Progenitor cell of endocrine pancreas (in vitro differentiated cells): ENCODE measurements at places on chromosomes 12 and 14. TPM values are rescaled to one million over a fixed set of nuclear protein-coding genes. Genes with fewer than 3 reads are reported as not detected.

GRCh38 chr12:92074889-92075288 is 70.8 kb downstream of the BTG1 start:
- DNase-seq: no peak

The SDS gene
- total RNA-seq: not detected in 2 replicates

DNA sequence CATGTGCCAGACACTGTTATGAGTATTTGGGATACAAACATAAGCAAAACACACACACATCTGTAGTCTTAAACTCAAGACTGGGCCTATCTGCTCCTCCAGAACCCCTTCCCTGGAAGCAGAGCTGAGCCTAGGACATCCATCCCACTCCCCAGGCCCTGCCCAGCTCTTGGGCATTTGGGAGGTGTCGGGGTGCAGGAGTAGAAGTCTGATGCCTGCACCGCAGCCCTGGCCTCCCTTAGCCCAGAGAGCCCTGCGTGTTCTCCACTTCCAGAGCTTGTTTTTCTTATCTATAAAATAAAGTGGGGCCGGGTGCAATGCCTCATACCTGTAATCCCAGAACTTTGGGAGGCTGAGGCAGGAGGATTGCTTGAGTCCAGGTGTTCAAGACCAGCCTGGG is 11.7 kb downstream of the HSP90AA1 start:
- DNase-seq: no peak

The ZC3H14 gene
- total RNA-seq: 102 and 116 TPM in 2 replicates

The AVPR1A gene
- 0.16 TPM in 1 of 2 replicates, not detected in the other for total RNA-seq

DNA sequence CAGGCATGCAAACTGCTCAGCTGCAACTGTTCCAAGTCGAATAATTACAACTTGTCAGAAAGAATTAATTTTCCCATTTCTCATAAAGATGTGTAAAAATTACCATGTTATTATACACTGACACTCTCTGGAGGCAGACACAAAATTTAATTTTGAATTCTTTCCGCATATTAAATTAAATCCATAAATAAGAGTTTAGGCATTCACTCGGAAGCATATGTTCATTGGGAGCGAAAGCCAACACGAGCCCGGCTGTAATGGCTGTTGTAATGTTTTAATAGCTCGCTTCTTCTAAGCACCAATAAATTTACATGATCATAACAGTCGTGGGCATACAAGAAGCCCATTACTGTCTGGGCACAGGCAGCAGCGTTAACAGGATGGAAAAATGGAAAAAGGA is 189.6 kb upstream of the SOX5 start:
- DNase-seq: no peak

DNA sequence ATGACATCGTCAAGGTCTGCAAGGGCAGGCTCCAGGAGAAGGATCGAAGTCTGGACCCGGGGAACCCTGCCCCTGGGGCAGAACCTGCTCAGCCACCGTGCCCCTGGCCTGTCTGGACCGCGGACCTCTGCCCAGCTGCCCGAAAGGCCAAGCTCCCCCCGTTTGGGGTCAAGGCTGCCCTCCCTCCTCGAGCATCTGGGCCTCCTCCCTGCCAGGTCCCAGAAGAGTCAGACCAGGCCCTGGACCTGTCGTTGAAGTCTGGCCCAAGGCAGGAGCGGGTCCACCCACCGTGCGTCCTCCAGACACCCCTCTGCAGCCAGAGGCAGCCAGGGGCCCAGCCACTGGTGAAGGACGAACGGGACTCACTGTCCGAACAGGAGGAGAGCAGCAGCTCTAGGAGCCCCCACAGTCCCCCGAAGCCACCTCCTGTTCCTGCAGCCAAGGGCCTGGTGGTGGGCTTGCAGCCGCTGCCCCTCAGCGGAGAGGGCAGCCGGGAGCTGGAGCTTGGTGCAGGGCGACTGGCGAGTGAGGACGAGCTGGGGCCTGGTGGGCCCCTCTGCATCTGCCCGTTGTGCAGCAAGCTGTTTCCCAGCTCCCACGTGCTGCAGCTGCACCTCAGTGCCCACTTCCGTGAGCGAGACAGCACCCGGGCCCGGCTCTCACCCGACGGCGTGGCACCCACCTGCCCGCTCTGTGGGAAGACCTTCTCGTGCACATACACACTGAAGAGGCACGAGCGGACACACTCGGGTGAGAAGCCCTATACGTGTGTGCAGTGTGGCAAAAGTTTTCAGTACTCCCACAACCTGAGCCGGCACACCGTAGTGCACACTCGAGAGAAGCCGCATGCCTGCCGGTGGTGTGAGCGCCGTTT is 856 bp downstream of the ZBTB42 start:
- no peak for DNase-seq

The ACSM4 gene
- total RNA-seq: not detected in 2 replicates

The MYH6 gene
- 0.04 and 0.07 TPM in 2 replicates for total RNA-seq

DNA sequence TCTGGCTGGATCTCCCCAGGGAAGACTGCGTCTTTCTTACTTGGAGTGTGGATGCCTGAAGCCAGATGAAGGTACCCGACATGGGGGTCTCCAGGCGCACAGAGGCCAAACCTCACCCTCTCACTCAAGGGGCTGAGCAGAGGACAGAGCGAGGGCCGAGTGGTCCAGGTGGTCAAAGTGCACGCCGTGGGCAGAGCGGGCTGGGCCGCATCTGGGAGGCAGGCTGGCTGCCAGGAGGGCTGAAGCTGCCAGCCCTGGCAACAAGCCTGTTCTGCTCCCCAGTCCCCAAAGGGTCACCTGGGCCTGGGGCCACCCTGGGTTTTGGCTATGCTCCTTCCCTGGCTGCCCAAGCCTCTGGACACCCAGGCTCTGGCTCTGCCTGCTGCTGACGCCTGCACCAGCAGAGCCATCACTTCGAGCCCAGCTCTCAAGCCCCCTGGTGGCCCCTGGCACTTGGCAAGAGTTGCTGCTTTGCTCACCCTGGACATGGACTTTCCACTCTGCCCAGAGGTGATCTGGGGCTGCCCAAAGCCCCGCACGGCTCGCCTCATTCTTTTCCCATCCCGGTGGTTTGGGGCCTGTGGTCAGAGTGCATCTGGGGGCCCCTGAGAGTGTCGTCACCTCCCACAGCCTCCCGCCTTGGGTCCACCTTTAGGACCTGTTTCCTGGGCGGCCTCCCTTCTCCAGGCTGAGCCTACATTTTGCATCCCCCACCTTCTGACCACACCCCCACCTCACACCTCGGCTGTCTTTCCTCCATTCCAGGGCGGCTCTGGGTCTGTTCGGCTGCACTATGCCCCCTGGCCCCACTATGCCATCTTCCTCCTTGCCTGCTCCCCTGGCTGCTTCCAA is 2.8 kb downstream of the ADSS1 start:
- DNase-seq: no peak

DNA sequence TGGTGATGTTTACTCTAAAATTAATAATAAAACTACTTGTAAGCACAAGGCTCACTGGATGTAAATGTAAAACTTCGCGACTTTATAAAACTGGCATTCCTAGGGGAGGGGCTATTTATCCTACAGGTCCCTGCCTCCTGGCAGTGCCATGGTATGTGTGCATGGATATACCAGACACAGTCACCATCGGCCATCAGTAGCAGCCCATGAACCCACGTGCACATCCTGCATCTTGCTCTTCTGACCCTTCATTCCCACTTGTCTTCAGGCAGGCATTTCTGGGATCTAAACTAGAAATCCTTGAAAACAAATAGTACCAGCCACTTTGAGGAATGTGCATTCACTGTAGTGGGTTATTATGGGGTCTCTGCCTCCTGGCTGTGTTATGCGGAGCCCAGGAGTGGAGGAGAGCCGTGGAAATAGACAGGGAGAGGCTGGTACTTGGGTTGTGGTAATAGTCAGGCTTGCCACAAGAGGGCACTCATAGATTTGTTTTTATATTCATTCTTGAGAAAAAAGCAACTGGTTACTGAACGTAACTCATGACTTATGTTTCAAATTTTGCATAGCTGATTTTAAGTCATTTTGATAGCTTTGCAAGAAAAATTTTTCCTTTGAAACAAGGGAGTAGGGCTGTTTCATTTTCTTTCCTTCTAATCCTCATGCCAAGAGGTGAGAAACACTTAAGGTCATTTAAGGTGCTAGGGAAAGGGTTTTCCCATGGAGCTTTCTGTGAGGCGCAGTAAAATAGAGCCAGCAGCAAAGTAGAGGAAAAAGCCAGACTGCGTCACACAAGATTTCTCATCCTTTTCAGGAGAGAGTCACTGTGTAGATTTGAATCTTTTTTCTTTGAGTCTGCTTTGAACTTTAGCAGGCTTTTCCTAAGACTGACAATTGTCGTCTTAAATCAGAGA is 17.4 kb upstream of the GALNT16 start:
- DNase-seq: peak; percentile 31

DNA sequence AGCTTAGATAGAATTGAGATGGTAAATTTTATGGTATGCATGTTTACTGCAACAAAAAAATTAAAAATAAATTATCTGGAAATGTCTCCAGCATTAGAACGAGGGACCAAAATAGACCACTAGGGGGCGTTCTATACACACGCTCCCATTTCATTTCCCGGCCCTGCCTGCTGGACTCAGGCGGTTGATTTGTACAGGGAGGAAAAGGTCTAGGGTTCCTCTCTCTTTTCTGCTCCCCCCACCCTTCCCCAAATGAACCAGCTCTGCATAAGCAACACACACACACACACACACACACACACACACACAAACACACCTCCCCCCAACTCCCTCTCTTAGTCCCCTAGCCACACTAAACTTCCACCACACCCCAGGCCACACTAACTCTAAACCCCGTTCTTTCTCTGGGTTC is 7.8 kb upstream of the DTX1 start:
- DNase-seq: peak; percentile 41
